ENCODE measurements at places on chromosomes 1 and 21.

GRCh38 chr1:76725864-76726619, 141.2 kb upstream of the ST6GALNAC5 start:
- no peak for DNase-seq

DNA sequence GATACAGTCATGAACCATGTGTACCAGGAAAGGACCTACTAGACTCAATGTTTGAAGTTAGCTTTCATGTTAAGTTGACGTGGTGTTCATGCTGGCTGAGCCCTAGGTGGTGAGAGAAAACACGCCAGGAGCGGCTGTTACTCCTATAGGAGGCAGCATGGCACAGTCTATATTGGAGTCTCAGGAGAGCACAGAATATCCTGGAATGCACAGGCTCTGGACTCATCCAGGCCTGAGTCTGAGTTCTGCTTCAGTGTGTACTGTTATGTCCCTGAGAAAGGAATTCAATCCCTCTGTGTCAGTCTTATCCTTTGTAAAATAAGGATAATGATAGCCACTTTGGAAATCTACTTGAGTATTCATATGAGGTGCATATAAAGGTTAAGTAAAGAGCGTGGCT, 41.2 kb downstream of the DPT start:
- DNase-seq, result no peak

- DNase-seq, result no peak
Measured at GRCh38 chr21:40733024-40733397, 113.9 kb downstream of the DSCAM start.

- no peak for DNase-seq
Measured at GRCh38 chr1:46335081-46335480, 5.5 kb upstream of the NSUN4 start.

DNA sequence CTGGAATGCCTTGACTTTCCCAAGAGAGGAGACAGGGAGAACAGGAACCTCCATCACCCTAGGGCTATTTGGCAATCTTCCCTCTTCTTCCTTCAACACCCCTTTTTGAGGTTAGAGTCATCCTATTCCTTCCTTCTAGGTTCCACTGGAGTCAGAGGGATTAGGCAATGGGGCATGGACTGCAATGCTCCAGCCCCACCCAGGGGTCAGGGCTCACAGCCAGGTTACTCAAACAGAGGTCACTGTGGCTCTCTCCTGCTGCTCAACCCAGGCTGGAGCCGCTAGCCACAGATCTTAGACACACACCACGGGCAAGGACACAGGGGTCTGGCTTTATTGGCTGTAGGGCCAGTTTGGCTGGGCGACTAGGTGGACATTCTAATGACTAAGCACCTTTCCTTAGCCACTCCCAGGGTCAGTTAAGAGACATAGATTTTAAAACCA, 145.5 kb upstream of the NRIP1 start:
- DNase-seq, result no peak

DNA sequence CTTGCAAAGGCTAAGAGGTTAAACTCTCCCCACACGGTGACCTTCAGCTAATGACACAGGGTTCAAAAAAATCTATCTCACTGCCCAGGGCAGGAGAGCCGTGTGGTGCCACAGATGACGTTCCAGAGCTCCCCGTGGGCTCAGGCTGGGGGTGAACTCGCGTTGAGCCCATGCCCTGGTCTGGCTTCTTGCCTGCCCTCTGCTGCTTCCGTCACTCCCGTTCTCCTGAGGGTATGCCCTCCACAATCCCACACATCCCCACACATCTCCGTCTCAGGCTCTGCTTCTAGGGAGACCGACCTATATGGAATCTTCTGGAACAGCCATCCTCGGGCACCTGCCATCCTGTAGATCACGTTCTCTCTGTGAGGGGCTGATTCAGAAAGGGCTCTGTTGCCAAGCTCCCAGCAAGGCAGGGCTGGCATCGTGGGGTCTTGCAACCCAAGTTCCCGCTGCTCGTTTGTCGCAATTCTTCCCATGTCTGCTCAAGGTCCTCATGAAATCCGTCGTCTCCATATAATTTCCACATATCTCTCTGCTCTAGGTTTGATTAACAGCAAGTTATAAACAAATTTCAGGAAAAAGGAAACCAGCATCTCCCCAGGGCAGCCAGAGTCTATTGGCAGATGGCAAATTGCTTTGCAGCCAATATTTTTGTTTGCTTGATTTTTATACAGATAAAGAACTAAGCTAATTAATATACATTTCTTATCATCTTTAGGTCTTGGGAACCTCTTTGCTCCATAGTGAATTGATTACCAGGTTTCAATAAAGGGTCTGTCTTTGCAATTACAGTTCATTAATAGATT, 278.2 kb downstream of the PTPRU start:
- no peak for DNase-seq

DNA sequence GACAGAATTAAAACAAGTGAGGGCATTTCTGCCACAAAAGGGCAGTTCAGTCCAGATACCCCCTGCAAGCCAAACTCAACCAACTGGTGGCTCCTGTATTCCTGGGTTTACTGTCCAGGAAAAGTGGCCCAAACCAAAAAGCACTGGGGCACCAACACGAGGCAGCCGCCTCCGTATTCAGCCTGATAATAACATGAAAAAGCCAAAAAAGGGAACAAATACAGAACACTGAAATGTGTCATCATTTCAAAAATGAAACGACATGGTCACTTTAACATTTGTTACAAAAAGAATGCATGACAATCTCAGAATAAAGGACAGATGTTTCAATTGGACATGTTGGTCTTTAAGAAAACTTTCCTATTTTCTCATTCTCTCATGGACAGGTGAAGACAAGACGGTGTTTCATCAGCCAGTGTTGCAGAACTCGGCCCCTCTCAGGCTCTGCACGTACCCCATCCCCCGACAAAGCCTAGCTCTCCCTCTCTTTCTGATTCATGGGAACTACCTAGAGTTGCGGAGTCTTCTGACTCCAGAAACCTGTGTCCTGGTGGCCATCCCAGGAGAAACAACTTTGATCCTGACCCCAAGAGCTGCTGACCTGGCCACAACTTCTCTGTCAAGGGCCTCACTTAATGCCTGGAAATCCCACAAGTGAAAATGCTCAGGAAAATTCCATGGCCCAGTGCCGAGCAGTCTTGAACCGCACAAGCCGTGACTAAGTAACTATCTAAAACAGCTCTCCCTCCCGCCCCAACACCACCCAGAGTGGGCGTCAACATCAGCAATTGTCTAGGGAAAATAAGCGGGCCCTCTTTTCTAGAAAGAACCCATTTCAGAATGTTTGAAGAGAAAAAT, 27.1 kb downstream of the ZBTB17 start:
- no peak for DNase-seq

- no peak for DNase-seq
Measured at GRCh38 chr1:213666113-213666512, 321.7 kb upstream of the PROX1 start.

DNA sequence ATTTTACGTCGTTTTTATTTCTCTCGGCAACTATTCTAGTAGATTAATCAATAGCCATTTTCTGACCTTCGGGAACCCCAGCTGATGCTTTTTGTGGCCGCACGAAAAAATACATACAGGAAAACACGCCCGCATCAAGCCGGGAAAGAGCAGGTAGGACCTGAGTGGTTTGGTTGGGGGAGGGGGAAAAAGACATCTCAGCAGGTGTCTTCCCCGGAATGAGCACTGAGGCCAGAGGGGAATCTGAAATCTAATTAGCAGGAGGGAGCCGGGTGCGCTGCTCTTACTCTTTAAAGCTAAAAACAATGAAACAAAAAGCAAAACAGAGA, 618 bp upstream of the FOXD3 start:
- no peak for DNase-seq

DNA sequence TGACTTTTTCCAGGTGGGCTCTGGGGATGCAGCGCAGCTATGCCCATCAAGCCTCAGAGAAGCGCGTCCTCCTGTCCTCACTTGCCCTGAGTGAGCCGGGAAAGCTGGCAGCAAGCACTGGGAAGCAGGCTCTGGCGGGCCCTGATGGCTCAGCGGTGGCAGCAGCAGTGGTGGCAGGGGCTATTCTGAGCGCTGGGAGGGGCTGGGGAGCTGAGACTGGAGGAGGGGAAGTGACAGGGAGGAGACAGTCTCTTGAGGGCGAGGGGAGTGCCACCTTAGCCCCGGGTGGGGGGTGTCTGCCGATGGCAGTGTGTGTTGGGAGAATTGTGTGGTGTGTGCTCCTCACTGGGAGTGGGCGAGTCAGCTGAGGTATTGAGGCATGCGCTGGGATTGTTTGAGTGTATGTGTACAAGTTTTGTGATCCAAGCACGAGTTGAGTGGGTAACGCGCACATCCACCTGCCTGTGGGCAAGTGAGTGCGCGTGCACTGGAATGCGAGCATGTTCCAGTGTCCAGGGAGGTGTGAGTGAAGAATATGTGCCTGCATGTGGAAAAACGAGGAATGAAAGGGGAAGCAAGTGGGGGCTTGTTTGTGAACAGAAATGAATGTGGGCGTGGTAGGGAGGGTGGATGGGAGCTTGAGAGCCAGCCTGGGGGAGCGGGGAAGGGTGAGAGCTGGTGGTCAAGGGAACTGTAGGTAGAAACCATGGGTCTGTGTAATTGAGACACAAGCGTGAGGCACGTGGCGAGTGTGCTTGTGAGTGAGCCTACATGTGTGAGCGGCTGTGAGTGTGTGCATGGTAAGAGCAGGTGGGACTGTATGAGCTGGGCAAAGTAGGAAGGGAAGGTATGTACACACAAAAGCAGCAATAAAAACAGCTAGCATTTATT, 2.9 kb upstream of the FOXO6 start:
- DNase-seq, result no peak

DNA sequence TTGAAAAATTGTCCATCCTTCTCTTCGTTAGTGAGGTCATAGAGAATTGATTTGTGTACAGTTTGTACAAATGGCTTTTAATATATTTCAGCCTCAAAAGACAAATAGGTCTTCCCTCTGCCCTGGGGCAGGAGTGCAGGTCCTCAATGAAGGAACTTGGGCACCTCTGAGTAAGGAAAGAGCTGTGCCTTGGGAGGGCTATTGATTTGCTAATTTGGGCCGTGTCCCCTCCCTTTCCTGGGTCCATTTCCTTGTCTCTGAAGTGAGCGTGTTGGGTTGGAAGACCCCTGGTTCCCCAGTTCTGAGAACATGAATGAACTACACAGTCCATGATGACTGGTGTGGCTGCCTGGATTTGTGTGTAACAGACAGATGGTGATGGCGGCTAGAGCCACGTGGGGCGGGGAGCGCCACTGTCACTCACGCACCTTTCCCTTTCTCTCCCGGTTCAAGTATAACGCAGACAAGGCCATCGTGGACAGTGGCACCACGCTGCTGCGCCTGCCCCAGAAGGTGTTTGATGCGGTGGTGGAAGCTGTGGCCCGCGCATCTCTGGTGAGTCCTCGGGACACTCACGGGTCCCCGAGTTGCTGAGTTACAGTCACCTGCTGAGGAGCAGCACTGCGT, 71.0 kb upstream of the FAM3B start:
- no peak for DNase-seq

DNA sequence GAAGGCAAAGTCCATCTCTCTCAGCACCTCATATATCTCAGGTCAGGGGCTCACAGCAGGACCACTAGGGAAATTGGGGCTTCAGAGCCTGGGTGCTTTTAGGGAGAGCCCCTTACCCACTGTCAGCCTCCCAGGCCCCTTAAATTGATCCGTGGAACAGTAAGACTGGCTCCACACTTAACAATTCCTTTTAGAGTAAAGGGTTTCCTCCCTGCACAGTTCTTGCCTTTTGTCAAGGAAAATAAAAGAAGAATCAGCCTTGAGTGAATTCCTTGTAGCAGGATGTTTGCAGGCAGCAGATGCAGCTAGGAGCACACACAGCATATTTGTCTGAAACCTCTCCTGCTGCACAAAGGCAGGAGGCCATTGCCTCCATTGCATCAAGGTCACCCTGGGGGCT, 184.9 kb downstream of the SEC16B start:
- no peak for DNase-seq

DNA sequence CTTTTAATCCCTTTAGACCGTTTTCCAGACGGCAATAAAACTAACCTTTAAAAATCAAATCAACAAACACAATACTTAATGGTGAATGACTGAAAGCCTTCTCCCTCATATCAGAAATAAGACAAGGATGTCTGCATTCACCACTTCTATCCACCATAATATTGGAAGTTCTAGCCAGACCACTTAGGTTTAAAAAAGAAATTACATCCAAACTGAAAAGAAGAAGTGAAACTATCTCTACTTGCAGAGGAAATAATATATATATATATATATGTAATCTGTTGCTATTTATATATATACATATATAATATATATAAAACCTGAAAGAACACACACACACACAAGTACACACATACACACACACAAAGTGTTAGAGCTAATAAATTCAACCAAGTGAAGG, 100.4 kb downstream of the BRINP3 start:
- DNase-seq, result no peak

GRCh38 chr1:90210633-90211491, 216.0 kb downstream of the ZNF326 start:
- DNase-seq, result no peak

DNA sequence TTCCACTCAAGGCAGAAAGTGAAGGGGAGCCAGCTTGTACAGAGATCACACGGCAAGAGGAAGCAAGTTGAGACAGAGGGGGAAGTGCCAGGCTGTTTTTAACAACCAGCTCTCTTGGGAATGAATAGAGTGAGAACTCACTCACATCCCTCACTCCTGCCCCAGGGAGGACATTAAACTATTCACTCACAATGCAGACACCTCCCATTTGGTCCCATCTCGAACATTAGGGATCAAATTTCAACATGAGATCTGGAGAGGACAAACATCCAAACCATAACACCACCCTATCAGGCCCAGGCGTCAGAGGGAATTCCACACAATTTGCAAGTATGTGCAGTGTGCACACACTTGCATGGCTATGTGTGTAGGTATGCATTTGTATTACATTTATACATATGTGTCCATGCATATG, 62.7 kb downstream of the DMAP1 start:
- no peak for DNase-seq

DNA sequence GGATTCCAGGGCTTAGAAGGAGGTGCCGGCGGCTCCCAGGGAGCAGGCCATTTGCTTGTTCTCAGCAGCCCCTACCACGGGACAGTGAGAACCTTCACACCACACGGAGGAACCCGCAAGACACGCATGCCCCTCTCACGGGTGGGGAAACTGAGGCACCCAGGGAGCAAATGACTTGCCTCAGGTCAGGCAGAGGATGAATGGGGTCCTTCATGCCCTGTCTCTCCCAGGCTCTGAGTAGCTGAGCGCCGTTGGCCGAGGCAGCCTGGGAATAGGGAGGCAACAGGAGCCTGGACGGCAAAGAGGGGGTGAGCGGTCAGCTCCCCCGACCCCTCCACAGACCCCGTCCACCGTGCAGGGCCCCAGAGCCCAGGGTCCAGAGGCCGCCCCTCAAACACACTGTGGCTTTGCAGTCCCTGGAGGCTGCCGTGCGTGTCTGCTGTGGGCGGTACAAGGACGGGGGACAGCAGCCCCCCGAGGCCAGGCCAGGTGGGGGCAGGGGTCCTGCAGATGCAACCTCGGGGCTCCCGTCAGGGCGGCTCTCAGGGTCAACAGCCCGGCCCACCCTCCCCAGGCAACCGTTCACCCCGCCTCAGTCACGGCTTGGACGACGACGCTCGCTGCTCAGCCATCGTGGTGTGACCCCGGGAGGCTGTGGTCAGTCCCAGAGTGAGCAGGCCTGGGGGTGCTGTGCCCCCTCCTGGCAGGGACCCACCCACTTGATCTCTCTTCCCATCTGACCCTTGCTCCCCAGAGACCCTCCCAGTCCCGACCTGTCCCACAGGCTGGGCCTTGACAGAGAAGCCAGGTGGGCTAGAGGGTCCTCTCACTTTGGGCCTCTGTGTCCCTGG, 15.8 kb upstream of the COL6A2 start:
- no peak for DNase-seq

- no peak for DNase-seq
Measured at GRCh38 chr1:110067893-110068645, 2.4 kb downstream of the ALX3 start.

All from D721Med (cell line).